ENCODE measurements at places on chromosomes 1 and 21.
A peak's percentile ranks its signal among the peaks of the same experiment; 100 is the strongest.

- DNase-seq, result peak; percentile 59
Observed at GRCh38 chr1:202821467-202821866, 10.7 kb downstream of the PCAT6 start.

DNA sequence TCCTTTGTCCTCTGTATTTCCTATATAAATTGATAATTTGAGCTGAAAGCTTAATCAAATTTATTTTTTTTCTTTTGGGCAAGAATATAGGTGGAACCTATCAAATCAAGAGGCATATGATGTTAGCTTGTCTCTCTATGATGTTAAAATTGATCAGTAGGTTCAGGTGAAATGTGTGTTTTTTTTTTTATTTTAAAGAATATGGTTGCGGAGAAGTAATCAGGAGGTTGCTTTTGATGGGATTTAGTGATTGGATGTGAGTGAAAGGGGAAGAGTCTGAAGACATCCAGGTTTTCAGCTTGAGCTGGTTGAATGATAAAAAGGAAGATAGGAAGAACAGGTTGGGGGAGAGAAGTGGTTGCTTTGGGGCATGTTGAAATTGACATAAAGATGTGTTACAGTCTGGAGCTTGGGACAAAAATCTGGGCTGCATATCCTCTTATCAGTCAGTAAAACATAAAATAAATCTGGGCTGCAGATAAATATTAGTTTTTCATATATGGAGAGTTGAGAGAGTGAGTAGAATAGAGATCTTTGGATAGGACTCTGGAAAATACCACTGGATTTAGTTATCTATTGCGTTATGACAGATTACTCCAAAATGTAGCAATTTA is 5.1 kb downstream of the OSBPL9 start:
- no peak for DNase-seq

GRCh38 chr1:59285691-59286090 is 11.2 kb upstream of the FGGY start:
- no peak for DNase-seq

DNA sequence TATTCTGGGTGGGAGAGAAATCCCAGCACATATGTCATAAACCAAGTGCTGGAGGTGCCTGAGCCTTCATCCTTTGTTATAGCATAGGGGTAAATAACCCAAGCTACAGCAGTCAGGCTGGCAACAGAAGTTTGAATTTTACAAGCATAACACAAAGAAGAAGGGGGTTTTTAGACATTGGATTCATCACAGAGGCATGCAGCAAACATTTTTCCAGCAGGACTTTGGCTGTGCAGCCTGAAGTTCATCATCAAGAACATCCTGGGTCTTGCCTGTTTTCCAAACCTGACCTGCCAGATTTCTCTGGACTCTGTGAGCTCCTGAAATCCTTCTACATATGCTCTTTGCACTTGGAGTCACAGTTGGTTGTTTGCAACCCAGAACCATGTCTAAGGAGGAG is 16.2 kb downstream of the PTGER3 start:
- DNase-seq, result no peak

DNA sequence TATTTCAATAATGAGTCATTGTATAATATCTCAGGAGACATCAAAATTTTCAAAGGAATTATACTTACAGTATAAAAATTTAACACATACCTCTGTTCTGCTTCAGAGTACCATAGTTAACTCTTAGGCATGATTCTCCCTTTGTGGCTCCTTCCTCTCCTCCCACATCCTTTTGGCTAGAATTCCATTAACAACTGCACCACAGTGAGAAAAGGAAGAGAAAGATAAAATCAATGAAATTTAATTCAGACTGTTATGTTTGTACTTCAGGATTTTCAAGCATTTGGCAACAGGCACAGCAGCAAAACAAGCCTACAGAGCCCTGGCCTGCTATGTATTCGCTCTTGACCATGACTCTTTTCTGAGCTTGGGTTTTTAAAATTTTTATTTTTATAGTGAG is 57.2 kb upstream of the SGIP1 start:
- DNase-seq, result peak; percentile 46

DNA sequence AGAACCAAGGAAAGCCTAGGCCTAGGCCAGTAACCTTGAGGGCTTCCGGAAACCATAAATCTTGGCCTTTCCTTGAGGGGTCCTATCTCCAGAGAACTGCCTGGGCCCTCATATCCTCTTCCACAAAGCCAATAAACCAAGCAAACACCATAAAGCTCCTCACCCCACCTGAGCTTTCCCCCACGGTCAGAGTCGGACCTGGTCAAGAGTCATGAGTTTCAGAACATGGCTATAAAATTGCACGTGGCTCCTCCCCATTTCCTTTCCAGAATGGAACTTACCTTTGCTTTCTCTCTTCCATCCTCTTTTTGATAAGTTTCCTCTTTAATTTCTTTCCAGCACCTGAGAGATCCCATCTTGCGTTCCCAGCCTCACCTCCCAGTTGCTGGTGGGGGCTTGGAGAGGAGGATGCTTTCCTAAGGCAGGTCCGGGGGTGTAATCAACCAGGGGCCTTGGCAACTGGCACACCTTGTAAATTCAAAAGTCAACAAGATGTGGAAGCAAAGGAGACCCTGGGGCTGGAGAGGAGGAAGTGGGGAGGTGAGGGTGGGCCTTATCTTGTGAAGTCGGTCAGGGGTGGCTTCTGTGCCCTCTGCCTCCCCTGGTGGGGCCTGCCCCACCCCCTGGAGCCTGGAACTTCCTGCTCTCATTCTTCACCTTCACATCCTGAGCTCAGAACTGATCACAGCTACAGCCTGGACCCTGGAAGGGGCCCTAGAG is 259.9 kb downstream of the FOXD2 start:
- no peak for DNase-seq

GRCh38 chr1:157734321-157734720 is 33.8 kb upstream of the FCRL3 start:
- no peak for DNase-seq

DNA sequence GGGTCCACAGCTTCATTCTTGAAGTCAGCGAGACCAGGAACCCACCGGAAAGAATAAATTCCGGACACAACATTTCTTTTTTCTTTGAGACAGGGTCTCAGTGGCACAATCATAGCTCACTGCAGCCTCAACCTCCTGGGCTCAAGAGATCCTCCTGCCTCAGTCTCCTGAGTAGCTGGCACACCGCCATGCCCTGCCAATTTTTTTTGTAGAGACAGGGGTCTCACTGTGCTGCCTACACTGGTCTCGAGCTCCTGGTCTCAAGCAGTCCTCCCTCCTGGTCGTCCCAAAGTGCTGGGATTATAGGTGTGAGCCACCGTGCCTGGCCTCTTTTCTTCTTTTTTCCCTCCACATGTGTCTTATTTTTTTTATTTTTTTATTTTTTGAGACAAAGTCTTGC is 20.6 kb upstream of the ENO1 start:
- no peak for DNase-seq

DNA sequence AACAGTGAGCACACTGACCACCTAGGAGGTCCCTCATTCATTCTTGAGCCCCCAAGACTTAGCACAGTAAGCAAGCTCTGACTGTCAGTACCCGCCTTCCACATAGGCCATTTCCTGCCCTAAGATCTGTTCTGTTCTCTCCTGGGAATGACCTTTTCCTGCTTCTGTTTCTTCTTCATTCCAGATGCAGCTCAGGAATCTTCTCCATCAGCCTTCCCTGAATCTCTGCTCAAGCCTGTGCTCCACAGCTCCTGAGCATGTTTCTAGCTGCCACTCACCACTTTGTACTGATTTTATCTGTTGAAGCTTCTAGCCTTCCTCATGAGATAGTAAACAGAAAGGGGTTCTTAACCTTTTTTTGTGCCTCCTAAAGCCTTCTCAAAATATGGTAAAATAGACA is 56.6 kb downstream of the ZNF281 start:
- no peak for DNase-seq

DNA sequence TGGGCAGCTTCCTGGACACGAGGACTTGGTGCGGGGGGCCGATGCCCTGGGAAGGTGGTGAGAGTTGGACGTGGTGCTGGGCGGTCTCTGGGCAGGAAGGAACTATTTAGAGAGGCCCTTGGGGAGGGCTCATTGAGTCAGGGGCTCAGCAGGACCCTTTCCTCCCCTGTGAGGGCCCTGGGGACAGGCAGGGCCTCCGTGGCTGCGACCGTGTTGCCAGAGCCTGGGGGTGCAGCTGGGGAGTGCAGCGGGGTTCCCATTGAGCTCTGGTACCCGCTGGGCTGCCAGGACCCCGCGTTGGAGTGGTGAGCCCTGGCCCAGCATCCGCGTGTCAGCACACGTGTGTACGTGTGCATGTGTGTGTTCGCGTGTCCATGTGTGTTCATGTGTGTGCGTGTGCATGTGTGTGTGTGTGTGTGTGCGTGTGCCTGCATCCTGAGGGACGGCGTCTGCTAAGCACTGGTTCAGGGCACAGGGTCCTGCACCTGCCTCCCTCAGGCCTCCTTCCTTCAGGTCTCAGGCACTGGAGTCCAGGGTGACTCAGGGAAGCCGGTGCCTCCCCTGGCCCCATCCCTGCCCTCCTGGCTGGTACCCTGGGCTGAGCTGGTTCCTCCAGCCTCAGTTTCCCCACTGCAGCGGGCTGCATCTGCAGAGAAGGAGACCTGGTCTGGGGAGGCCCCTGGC is 10.7 kb downstream of the RNF223 start:
- no peak for DNase-seq

GRCh38 chr1:244035358-244035757 is 15.7 kb upstream of the ZBTB18 start:
- no peak for DNase-seq

GRCh38 chr1:117664314-117664713 is 58.5 kb downstream of the TENT5C start:
- no peak for DNase-seq

DNA sequence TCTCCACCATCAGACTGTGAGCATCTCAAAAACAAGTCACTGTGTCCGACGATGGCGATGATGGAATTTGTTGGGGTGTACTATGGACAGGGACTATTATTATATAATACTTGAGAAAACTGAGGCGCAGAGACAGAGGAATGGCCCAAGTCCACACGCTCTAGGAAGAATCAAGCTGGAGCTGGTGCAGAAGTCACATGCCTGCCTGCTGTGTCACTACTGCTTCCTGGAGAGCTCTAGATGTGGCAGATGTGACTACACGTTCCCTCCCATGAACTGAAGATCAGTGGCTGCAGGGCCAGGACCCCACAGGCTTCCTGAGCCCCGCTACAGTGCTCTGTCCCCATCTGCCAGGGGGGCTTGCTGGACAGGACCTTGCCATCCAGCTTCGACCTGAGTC is 56.9 kb downstream of the TRABD2B start:
- no peak for DNase-seq

- DNase-seq, result no peak
Observed at GRCh38 chr1:13700521-13701270, 708 bp downstream of the PRDM2 start.

DNA sequence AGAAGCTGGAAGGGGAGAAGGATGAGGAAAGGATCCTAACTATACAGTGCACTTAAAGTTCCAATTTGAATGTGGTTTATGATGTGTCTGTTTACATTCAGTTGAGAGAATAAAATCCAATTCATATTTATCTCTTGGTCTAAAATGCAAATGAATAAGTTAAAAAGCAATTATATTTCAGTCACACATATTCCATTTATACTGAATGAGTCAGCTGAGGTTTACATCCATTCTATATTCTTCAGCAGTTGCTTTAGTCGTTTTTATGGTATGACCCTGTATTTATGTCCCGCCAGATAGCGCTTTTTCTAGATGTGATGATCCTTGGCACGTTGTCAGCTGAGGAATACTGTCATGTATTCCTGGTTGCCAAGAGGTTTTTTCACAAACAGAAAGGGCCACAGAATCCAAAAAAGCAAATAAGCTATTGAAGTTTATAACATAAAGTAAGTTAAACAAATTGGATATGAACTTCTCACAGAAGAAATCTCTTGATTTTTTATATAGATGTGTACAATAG is 866.2 kb downstream of the NCAM2 start:
- no peak for DNase-seq

GRCh38 chr1:146049436-146049835 is 27.9 kb upstream of the HJV start:
- no peak for DNase-seq

DNA sequence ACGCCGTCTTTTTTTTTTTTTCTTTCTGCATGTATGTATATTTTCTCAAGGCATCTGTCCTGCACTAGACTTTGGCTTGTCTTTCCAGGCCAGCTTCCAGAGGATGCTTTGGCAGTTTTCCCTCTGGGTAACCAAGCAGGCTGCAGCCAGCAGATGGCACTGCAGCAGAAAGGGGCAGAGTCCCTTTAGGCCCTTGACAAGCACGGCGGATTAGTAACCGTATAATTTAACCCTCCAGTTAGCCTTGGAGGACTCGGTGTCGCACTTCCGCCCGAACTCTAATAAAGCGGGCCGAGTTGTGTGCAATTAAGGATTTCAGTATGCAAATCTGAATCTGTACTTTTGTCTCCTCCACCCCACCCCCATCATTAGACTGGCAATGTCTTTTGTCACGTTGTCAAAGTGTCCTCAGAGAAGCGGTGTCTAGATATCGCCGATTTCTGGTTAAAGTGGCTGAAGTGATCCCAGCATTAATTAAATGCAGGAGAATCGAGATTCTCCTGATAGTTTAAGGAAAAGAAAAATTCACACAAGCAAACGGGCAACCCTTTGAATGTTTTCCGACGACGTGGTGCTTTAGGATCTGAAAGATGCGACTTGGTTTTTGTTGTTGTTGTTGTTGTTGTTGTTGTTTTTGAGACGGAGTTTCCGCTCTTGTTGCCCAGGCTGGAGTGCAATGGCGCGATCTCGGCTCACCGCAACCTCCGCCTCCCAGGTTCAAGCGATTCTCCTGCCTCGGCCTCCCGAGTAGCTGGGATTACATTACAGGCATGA is 1.1 kb upstream of the TMEM167B start:
- peak; percentile 58 for DNase-seq

DNA sequence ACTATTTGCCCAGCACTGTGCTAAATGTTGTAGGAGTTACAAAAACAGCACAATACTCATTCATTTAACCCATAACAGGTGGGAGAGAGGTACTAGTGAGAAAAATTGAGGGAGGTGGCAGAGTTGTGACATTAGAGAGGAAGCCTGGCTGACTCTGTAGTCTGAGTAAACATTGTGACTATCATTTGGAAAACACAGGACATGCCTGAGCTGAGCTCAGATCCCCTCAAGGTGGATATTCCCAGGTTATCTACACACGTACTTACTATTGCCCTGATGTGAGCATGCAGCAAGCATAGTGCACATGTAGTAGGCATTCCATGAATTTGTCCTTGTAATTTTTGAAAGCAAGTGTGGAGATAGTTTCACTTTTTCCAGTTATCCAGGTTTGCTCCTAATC is 10.9 kb downstream of the CAMK1G start:
- no peak for DNase-seq
